Thymus (tissue), 14 donors: ENCODE measurements at places on chromosomes 13 and 19. TPM values are rescaled to one million over a fixed set of nuclear protein-coding genes. Genes with fewer than 3 reads are reported as not detected.

- peaks cover 30% of the 10 kb centered on the region for H3K36me3 ChIP-seq
- DNase-seq, result peak; percentile 63
- peaks cover under 1% of the 10 kb centered on the region for H3K27me3 ChIP-seq
- peak overlapping the region; percentile 96 for H3K27ac ChIP-seq
- H3K4me1 ChIP-seq, result peaks cover 34% of the 10 kb centered on the region
These were observed 685 bp downstream of the TCF3 start for GRCh38 chr19:1651568-1652291.

DNA sequence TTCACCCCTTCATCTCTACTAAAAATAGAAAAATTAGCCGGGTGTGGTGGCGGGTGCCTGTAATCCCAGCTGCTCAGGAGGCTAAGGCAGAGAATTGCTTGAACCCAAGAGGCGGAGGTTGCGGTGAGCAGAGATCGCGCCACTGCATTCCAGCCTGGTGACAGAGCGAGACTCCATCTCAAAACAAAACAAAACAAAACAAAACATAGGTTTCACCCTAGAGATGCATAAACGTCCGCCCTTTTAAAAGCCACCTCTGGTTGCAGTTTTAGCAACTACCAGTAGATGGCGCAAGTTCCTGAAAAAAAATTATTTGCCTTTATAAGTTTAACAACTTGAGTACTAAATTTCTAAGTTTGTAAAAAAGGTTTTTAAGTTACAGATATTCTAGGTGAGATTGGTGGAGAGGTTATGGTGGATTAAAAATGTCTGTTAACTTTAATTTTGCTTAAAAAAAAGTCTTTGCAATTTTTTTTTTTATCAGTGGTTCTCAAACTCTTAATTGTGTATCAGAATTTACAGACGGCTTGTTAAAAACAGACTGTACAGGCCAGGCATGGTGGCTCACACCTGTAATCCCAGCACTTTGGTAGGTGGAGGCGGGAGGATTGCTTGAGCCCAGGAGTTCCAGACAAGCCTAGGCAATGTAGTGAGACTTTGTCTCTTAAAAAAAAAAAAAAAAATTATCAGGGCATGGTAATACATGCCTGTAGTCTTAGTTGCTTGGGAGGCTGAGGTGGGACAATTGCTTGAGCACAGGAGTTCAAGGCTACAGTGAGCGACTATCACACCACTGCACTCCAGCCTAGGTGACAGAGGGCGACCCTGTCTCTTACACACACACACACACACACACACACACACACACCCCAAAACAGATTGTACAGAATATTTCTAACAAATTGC, 42.1 kb downstream of the NAA16 start:
- no peaks in the 10 kb centered on the region for H3K27me3 ChIP-seq
- peaks cover 21% of the 10 kb centered on the region for H3K4me1 ChIP-seq
- H3K36me3 ChIP-seq, result peaks cover 9% of the 10 kb centered on the region
- peak; percentile 73 for DNase-seq

DNA sequence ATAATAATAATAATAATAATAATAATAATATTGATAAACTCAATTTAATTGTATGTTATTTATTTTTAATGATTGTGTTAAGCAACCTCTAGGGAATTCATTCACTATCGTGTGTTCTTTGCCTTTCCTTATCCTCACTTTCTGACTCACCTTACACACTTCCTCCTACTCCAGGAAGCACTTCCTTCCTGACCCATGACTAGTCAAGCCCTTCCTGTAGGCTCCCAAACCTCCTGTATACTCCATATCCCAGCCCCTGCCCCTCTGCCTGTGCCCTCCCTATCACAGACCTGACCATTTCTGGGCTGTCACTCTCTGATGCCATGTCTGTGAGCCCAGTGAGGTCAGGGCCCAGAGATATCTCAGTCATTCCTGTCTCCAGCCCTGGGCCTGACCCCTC, 7.6 kb downstream of the LGALS4 start:
- H3K27me3 ChIP-seq, result no peaks in the 10 kb centered on the region
- DNase-seq, result no peak
- no peak overlapping the region for H3K27ac ChIP-seq
- H3K4me3 ChIP-seq, result no peak overlapping the region
- no peaks in the 10 kb centered on the region for H3K36me3 ChIP-seq

- no peaks in the 10 kb centered on the region for H3K36me3 ChIP-seq
- no peaks in the 10 kb centered on the region for H3K4me1 ChIP-seq
- DNase-seq, result no peak
- H3K27me3 ChIP-seq, result no peaks in the 10 kb centered on the region
- H3K27ac ChIP-seq, result no peak overlapping the region
These were observed 208.5 kb downstream of the TSHZ3 start for GRCh38 chr19:31140717-31141116.

GRCh38 chr13:58955546-58956385, 1208.0 kb downstream of the DIAPH3 start:
- no peaks in the 10 kb centered on the region for H3K36me3 ChIP-seq
- DNase-seq, result no peak
- no peak overlapping the region for H3K4me3 ChIP-seq
- H3K27ac ChIP-seq, result no peak overlapping the region
- H3K4me1 ChIP-seq, result no peaks in the 10 kb centered on the region

- no peak overlapping the region for H3K27ac ChIP-seq
- H3K27me3 ChIP-seq, result peaks cover 25% of the 10 kb centered on the region
- H3K4me3 ChIP-seq, result no peak overlapping the region
- no peaks in the 10 kb centered on the region for H3K36me3 ChIP-seq
- no peak for DNase-seq
These were observed 251.2 kb upstream of the SGCG start for GRCh38 chr13:22929381-22930126.

DNA sequence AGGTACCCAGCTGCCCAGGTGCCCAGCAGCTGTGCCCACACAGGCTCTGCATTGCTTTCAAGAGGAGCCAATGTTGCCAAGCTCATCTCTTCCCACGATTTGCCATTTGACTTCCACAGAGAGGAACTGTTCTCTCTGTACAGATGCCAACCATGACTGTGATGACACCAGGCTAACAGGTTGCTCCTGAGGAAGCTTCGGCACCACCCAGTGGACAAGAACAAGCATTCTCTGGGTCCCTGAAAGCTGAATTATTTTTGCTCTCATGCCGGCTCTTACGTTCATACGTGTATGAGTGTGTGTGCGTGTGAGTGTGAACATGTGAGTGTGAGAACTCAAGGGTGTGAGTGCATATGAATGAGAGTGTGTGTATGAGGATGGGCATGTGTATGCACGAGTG, 535.2 kb downstream of the LIG4 start:
- H3K27me3 ChIP-seq, result no peaks in the 10 kb centered on the region
- H3K27ac ChIP-seq, result no peak overlapping the region
- DNase-seq, result no peak
- H3K36me3 ChIP-seq, result no peaks in the 10 kb centered on the region
- H3K4me3 ChIP-seq, result no peak overlapping the region

GRCh38 chr13:111535523-111535811, 215.0 kb downstream of the TEX29 start:
- H3K27ac ChIP-seq, result no peak overlapping the region
- H3K27me3 ChIP-seq, result peaks cover 70% of the 10 kb centered on the region
- DNase-seq, result no peak
- no peak overlapping the region for H3K4me3 ChIP-seq

DNA sequence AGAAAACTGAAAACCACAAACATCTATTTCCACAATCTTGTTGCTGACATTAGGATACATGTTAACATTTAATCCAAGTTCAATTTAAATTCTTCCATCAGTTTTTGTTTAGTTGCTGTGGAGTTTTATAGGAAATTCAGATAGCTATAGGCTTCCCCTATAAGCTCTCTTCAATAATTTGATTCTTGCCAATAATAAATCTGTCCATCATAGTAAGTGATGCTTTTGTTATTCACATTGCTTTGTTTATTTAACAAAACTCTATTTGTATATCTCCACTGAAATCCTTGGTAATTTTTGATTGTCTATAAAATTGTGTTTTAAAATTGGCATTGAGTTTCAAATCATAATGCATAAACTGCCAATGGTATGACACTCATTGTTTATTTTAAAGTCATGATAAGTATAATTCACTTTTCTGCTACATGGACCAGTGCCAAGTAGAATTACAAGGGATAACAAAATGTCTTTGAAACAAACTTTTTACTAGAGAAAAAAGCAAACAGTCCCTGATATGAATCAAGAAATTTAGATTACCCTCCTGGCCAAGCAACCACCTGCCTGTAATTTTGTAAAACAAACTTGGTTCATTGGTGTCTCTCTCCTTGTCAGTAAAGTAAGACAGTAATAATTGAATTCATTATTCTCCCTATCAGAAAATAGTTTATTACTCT, 577.3 kb upstream of the GPC6 start:
- DNase-seq, result no peak
- no peaks in the 10 kb centered on the region for H3K36me3 ChIP-seq
- no peak overlapping the region for H3K27ac ChIP-seq
- no peak overlapping the region for H3K4me3 ChIP-seq

- no peaks in the 10 kb centered on the region for H3K4me1 ChIP-seq
- peaks cover 24% of the 10 kb centered on the region for H3K27me3 ChIP-seq
- H3K36me3 ChIP-seq, result no peaks in the 10 kb centered on the region
- peak overlapping the region; percentile 31 for H3K27ac ChIP-seq
- DNase-seq, result no peak
These were observed 58.0 kb downstream of the MAP4K1 start for GRCh38 chr19:38559428-38560401.

DNA sequence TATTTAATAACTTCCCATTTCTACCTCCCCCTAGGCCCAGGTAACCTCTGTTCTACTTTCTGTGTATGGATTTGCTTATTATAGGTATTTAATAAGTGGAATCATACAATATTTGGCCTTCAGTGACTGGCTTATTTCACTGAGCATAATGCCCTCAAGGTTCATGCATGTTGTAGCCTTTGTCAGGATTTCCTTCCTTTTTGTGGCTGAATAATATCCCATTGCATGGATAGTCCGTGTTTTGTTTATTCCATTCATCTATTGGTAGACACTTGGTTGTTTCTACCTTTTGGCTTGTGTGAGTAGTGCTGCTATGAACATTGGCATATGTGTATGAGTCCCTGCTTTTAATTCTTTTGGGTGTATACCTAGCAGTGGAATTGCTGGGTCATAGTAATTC, 9.4 kb downstream of the HNRNPM start:
- no peak overlapping the region for H3K27ac ChIP-seq
- no peaks in the 10 kb centered on the region for H3K27me3 ChIP-seq
- DNase-seq, result no peak
- no peak overlapping the region for H3K4me3 ChIP-seq
- H3K36me3 ChIP-seq, result peaks cover 88% of the 10 kb centered on the region

GRCh38 chr13:25249001-25249543, 38.2 kb downstream of the MTMR6 start:
- H3K4me1 ChIP-seq, result no peaks in the 10 kb centered on the region
- no peak overlapping the region for H3K27ac ChIP-seq
- H3K36me3 ChIP-seq, result peaks cover 20% of the 10 kb centered on the region
- no peaks in the 10 kb centered on the region for H3K27me3 ChIP-seq

GRCh38 chr13:110092831-110093247, 214.1 kb downstream of the COL4A1 start:
- H3K27ac ChIP-seq, result no peak overlapping the region
- H3K27me3 ChIP-seq, result no peaks in the 10 kb centered on the region
- no peak for DNase-seq
- no peaks in the 10 kb centered on the region for H3K4me1 ChIP-seq

GRCh38 chr13:99277629-99278028, 19.4 kb upstream of the GPR18 start:
- no peak for DNase-seq
- H3K4me1 ChIP-seq, result peaks cover 39% of the 10 kb centered on the region
- H3K36me3 ChIP-seq, result peaks cover 3% of the 10 kb centered on the region
- no peak overlapping the region for H3K27ac ChIP-seq
- no peaks in the 10 kb centered on the region for H3K27me3 ChIP-seq

GRCh38 chr19:12793290-12794195, 2.3 kb downstream of the JUNB start:
- peak; percentile 95 for DNase-seq
- peaks cover 5% of the 10 kb centered on the region for H3K4me1 ChIP-seq
- peak overlapping the region; percentile 66 for H3K4me3 ChIP-seq
- H3K27ac ChIP-seq, result peak overlapping the region; percentile 96

GRCh38 chr13:52794589-52794988, 53.9 kb downstream of the PCDH8 start:
- no peak overlapping the region for H3K27ac ChIP-seq
- DNase-seq, result no peak
- no peaks in the 10 kb centered on the region for H3K36me3 ChIP-seq

- no peaks in the 10 kb centered on the region for H3K4me1 ChIP-seq
- H3K36me3 ChIP-seq, result no peaks in the 10 kb centered on the region
- H3K27ac ChIP-seq, result no peak overlapping the region
- no peak overlapping the region for H3K4me3 ChIP-seq
These were observed 27.8 kb downstream of the EXOC3L2 start for GRCh38 chr19:45217193-45217956.

GRCh38 chr13:72726726-72727416, 558 bp downstream of the MZT1 start:
- H3K36me3 ChIP-seq, result no peaks in the 10 kb centered on the region
- DNase-seq, result no peak
- H3K27ac ChIP-seq, result peak overlapping the region; percentile 82
- peak overlapping the region; percentile 87 for H3K4me3 ChIP-seq

DNA sequence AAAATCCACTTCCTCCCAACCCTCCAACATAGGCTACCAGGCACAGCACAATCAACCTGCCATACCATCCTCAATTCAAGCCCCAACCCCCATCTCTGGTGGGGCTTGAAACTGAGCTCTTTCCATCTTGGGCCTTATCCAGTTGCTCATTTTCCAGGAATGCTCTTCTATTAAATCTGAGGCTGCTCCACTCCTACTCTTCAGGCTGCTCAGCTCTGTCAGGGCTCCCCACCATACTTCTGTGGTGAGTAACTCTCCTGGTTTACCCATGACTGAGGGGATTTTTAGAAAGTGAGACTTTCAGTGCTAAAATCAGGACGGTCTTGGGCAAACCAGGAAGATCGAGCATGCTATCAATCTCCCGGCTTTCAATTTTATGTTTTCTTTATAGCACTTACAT, 512.8 kb downstream of the LMO7 start:
- DNase-seq, result no peak
- H3K27ac ChIP-seq, result no peak overlapping the region
- H3K27me3 ChIP-seq, result no peaks in the 10 kb centered on the region
- no peak overlapping the region for H3K4me3 ChIP-seq

DNA sequence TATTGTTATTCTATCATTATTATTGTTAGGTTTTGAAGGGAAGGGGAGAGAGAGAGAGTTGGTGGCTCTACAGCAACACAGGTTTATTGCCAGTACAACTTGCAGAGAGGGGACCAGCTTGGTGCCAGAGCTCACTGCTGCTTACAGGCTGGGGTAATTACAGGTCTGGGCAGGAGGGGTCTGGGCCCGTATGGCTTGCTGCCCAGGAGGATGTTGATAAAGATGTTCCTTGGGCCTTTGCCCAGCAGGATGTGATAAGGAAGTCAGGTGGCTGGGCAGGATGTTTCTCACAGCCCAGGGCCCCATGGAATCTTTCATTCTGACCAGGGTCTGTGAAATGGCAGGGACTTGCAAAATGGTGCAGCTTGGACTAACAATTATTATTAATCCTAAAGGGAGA, 64.2 kb upstream of the ZNF599 start:
- no peak overlapping the region for H3K27ac ChIP-seq
- DNase-seq, result no peak
- no peak overlapping the region for H3K4me3 ChIP-seq
- peaks cover 19% of the 10 kb centered on the region for H3K27me3 ChIP-seq

GRCh38 chr19:38538793-38539528, 78.8 kb downstream of the MAP4K1 start:
- DNase-seq, result no peak
- no peak overlapping the region for H3K4me3 ChIP-seq
- no peaks in the 10 kb centered on the region for H3K36me3 ChIP-seq
- H3K4me1 ChIP-seq, result no peaks in the 10 kb centered on the region
- H3K27me3 ChIP-seq, result peaks cover 6% of the 10 kb centered on the region

The LAIR1 gene
- 127 TPM for total RNA-seq

The CLIP3 gene
- total RNA-seq, result 3.6 TPM

The ERICH4 gene
- not detected for total RNA-seq

The SIGLEC5 gene
- total RNA-seq, result 0.90 TPM

The ZNF420 gene
- total RNA-seq, result 13.7 TPM

The LIM2 gene
- total RNA-seq, result not detected

The GET3 gene
- total RNA-seq, result 67.2 TPM

The DACH1 gene
- 2.5 TPM for total RNA-seq

The CYP4F2 gene
- total RNA-seq, result 0.09 TPM

The ATP4A gene
- 0.42 TPM for total RNA-seq
